Aorta (tissue), 5 donors: ENCODE measurements at places on chromosomes 6 and 20.

GRCh38 chr6:27478141-27478705 lies 5.3 kb upstream of the ZNF184 start:
- no peak for DNase-seq

- DNase-seq, result no peak
Observed at GRCh38 chr20:16035576-16035975, 537.7 kb downstream of the KIF16B start.

- DNase-seq, result no peak
Observed at GRCh38 chr20:8385247-8385646, 253.2 kb downstream of the PLCB1 start.

- no peak for DNase-seq
Observed at GRCh38 chr6:105259913-105260889, 80.4 kb upstream of the POPDC3 start.

GRCh38 chr20:24492698-24493097 lies 23.3 kb downstream of the SYNDIG1 start:
- DNase-seq, result no peak

DNA sequence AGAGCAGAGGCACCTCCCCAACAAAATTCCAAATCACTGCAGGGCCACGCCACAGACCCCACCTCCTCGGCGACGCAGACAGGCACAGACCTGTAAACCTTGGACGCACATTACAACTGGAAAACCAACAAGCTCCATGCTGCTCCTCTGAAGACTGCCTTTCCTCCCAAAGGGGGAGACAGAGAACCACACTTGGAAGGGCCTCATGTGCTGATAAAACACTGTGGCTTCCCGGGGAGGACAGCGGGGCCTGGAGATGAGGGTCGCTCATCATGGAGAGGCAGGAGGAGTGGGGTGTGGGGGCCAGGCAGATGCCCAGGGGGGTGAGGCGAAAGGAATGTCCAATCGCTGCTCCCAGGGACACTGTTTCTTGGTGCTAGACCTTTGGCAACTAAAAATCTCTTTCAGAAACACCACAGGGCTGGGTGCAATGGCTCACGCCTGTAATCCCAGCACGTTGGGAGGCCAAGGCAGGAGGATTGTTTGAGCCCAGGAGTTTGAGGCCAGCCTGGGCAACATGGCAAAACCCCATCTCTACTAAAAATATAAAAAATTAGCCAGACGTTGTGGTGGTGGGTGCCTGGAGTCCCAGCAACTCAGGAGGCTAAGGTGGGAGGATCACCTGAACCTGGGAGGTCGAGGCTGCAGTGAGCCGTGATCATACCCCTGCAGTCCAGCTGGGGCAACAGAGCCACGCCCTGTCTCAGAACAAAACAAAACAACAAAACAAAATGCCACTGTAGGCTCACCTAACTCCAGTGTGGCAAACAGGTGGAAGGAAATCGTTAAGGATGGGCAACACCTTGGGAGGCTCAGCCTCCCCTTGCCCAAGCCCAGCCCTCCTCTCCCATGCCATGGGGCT lies 53.8 kb downstream of the ABHD12 start:
- DNase-seq, result no peak

GRCh38 chr6:42224222-42225028 lies 6.8 kb upstream of the MRPS10 start:
- DNase-seq, result no peak

DNA sequence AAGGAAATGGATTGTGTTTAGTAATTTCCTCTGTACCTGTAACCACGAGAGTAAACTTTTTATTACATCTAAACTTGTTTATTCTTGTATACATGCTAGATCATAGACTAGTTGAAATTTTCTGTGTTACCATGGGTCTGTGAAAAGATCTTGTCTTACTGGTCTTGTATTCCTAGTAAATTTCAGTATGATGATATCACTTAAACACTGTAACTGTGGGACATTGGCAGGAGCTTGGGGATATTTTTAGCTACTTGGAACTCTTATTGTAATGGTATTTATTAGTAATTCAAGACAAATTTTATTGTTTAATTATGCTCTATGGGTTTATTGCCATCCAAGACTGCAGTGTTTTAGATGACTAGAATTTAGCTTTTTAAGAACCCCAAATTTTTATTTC lies 25.9 kb upstream of the TULP4 start:
- DNase-seq, result no peak

DNA sequence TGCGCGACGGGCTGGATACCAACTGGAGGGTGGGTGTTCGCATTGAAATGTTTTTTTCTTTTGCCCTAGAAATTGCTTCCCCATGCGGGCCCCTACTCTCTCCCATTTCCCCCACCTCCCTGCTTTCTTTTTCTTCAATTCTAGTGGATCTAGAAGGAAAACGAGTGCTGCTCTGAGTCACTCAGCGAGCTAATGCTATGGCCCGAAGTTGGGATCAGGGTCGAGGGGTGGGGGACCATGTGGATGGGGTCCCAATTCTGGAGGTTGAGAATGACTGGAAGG lies 71.5 kb downstream of the SOX4 start:
- DNase-seq, result no peak

GRCh38 chr6:118544105-118544504 lies 4.0 kb upstream of the PLN start:
- DNase-seq, result no peak

- no peak for DNase-seq
Observed at GRCh38 chr6:105949869-105950268, 136.3 kb upstream of the PRDM1 start.

DNA sequence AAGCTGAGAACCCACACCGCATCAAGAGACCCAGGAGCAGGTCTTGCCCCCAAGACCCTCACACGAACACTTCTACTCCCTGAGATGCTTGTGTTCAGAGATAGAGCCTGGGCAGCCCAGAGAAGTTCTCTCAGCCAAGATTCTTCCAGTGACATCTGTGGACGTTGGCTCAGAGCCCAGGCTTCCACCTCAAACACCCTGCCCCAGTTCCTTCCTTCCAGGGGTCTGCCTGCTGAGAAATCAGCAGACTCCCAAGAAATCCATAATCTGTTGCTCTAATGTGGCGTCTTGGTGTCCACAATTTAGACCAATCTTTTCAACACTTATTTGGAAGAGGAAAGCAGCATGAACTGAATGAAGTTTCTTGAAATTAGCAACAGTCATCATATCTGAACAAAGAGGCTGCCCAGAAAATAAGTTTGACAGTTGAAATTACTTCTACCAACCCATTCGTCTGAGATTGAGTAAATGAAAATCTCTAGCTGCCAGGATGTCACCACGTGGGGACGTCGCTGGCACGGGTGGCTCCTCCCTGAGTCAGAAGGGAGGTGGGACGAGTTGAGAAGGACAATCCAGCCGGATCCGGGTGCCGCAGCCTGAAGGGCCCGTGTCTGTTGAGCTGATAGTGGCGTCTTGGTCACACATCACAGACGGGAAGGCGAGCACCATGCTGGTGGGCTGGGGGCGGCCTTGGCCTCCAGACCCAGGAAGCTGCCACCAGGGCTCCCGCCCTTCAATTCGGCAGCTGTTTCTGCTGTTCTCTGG lies 400.9 kb downstream of the TAF4 start:
- DNase-seq, result peak; percentile 55

DNA sequence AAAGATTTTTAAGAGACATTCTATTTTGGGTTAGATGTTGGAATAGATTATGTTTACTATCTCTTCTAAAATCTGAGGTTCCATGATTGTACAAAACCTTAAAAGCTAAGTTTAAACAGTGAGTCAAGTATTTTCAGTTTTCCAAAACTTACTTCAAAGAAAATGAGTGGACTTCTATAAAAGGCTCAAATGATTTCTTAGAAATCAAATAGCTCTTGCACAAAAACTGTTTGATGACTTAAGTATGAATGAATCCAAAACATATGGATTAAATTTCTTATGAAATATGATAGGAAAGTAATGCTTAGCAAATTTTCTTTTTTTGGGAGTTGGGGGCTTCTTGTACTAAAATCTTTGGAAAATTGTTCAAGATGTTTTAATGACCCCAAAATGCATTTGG lies 837.3 kb upstream of the SLC35B3 start:
- DNase-seq, result no peak

GRCh38 chr20:50872560-50873425 lies 58.4 kb downstream of the ADNP start:
- DNase-seq, result peak; percentile 24

- no peak for DNase-seq
Observed at GRCh38 chr20:24461848-24462247, 7.6 kb upstream of the SYNDIG1 start.

GRCh38 chr6:159971341-159972178 lies 2.7 kb downstream of the IGF2R start:
- DNase-seq, result no peak

DNA sequence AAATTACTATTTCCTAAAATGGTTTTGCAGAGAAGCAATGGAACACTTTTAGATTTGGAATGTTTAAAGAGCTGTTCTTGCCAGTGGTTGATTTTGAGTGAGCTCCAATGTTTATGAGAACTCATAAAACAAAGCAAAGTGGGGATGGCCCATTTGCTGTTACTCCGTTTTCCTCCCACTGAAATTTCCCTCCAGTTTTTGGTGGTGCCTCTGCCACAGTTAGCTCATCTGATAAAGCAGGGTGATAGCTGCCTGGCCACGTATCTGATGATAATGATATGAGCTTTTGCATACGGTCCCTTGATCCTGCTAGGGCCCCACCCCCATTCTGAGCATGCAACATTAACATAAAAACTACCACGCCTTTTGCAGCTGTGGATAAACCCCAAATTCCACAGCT lies 10.4 kb downstream of the CD83 start:
- DNase-seq, result no peak

DNA sequence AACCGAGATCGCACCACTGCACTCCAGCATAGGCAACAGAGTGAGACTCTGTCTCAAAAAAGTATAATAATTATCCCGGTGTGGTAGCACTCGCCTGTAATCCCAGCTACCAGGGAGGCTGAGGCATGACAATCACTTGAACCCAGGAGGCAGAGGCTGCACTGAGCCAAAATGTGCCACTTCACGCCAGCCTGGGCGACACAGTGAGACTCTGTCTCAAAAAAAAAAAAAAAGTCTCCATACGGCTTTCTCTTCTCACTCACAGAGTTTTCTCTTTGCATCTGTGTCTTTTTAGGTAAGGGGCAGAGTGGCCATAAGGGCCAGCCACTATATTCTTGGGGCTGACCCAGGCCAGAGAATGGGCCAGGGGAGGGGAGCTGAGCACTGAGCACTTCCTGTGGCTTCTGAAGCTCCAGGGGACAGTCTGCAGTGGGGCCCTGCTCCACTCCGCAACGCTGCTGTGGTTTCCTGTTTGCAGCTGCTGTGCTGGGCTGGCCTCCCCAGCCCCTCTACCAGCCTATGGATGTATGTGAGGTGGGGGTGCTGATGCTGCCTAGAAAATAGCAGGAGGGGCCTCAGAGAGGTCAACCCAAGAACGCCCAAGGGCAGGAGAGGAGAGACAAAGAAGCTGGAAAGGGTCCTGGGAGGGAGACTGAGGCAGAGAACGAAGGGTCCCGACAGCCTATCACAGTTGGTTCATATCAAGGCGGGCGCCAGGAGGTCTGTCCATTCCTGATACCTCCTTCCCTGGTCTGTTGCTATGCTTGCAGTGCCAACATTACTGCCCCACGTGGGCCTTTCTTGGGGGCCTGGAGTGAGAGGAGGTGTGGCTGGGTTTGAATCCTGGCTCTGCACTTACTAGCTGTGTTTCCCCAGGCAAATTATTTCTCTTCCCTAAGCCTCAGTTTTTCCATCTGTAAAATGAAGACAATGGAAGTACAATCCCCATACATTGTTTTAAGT lies 16.0 kb downstream of the SLA2 start:
- no peak for DNase-seq
